ENCODE measurements at places on chromosomes 11 and 22. TPM values are rescaled to one million over a fixed set of nuclear protein-coding genes. Genes with fewer than 3 reads are reported as not detected.
A peak's percentile ranks its signal among the peaks of the same experiment; 100 is the strongest.

The MMP27 gene
- total RNA-seq: not detected

The CHEK2 gene
- 21.0 TPM for total RNA-seq

The TSPAN18 gene
- total RNA-seq: not detected

The PARVG gene
- not detected for total RNA-seq

DNA sequence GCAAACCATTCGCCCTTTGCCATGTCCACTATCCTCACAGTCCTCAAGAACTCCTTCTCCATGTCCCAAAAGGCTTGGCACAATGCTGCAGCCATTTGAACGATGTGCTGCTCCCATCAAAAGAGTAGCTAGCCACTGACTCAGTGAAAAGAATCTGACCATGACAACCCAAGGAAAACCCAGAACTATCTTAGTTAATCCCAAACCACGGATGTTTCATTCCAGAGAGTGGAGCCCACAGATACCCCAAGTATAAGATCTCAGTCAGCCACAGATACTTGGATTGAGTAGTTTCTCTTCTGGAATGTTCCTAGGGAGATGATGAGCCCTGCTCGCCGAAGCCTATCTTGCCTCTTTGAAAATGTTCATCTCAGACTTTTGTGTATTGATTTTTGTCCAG is 176.9 kb downstream of the NAV2 start:
- H3K4me3 ChIP-seq: no peak overlapping the region
- H3K27ac ChIP-seq: no peak overlapping the region
- H3K4me1 ChIP-seq: peaks cover 22% of the 10 kb centered on the region
- no peak for DNase-seq

DNA sequence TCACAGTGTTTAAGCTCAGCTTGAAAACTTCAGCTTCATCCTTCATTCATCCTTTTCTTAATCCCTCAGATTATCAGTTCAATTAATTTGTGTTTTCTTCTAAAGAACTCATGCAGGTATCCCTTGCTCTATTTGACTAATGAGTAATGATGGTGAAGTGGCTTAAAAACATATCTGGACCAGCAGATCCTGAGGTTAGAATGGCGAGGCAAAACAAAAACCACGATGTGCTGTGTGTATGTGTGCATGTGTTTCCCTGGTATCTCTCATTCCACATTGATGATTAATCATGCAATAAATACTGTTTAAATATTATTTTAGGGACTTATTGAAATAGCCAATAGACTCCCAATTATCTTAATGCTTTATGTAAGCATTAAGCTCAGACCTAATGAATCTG is 437.0 kb downstream of the DYNC2H1 start:
- no peaks in the 10 kb centered on the region for H3K27me3 ChIP-seq
- peaks cover 12% of the 10 kb centered on the region for H3K4me1 ChIP-seq
- H3K27ac ChIP-seq: no peak overlapping the region
- H3K4me3 ChIP-seq: no peak overlapping the region

DNA sequence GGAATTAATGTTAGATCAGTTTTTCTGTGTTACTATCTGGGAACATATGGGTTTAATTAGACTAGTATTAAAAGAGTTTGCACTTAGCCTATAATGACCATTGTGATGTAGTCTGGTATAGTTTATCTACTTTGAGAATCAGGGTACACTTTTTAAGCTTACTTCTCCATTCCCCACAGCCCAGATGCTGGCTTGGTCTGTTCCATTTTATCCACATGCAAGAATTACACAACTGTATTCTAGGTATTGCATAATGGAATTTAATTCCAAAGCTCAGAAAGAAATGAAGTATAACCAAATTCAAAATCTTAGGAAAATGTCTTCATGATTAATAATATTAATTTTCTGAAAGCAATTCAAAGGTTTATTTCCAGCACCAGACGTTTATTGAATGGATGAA is 122.2 kb upstream of the PDGFD start:
- H3K36me3 ChIP-seq: no peaks in the 10 kb centered on the region
- no peak for DNase-seq
- no peak overlapping the region for H3K27ac ChIP-seq
- 0 out of 2 replicates have a peak, but pooled peaks cover 6% of the 10 kb centered on the region for H3K27me3 ChIP-seq

DNA sequence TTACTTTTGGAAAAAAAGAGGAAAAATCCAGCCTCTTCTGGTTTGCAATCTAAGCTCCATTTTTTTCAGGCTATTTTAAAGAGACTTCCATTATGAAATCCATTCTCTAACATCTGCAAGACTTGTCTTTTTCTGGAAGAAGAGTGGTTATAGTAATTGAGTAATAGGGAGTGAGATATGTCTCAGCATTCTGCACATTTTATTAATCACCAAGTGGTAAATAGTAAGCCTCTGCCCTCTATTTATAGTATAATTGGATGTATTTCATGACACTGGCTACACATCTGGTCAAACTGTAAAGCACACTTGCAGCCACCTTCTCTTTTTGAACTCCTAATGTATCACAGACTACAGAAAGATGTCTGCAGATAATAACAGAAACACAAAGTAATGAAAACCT is 391.1 kb downstream of the ETS1 start:
- no peak overlapping the region for H3K27ac ChIP-seq
- H3K27me3 ChIP-seq: no peaks in the 10 kb centered on the region
- H3K4me1 ChIP-seq: no peaks in the 10 kb centered on the region
- DNase-seq: no peak
- no peak overlapping the region for H3K4me3 ChIP-seq

GRCh38 chr22:28442711-28443525 is 236.7 kb downstream of the TTC28 start:
- no peaks in the 10 kb centered on the region for H3K27me3 ChIP-seq
- no peak for DNase-seq
- no peaks in the 10 kb centered on the region for H3K4me1 ChIP-seq
- no peaks in the 10 kb centered on the region for H3K36me3 ChIP-seq
- no peak overlapping the region for H3K27ac ChIP-seq

- no peaks in the 10 kb centered on the region for H3K36me3 ChIP-seq
- no peak overlapping the region for H3K4me3 ChIP-seq
- DNase-seq: no peak
- no peak overlapping the region for H3K27ac ChIP-seq
- H3K4me1 ChIP-seq: no peaks in the 10 kb centered on the region
These were observed 76.1 kb downstream of the PGR start for GRCh38 chr11:101053492-101053891.

DNA sequence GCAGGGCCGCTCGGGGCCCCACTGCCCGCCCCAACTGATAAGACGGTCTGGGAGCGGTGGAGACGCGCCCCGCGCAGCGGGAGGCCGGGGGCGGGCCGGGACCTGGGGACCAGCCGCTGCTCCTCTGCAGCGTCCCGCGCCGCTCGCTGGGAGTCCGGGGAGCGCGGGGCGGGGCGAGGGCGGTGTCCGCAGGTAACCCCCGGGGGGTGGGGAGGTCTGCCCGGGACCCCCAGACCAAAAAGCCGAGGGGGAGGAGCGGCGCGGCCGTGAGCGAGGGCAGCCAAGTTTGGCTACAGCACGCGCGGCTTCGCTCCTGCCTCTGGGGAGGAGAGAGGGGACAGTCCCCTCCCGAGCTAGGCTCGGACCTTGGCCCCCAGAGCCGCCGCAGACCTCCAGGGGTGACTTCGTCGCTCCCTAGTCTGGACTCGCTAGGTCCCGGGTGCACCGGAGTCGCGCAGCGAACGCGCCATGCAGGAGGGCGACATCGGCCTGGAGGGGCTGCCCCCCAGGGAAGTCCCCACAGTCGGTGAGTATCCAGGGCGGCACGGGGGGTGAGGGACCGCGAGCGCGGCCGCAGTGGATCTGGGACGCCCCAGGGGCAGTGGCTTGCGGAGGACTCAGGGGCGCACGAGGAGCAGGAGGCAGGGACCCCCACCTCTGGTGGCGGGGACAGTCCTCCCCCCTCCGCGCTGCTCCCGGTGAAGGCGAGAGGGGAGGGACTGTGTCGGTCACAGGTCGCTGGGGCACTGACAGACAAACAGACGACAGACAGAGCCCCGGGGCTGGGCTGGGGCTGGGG is 92.3 kb upstream of the ANO1 start:
- no peak for DNase-seq
- H3K36me3 ChIP-seq: no peaks in the 10 kb centered on the region
- no peak overlapping the region for H3K27ac ChIP-seq
- H3K4me1 ChIP-seq: no peaks in the 10 kb centered on the region
- H3K27me3 ChIP-seq: no peaks in the 10 kb centered on the region
- H3K4me3 ChIP-seq: peak overlapping the region; percentile 40

DNA sequence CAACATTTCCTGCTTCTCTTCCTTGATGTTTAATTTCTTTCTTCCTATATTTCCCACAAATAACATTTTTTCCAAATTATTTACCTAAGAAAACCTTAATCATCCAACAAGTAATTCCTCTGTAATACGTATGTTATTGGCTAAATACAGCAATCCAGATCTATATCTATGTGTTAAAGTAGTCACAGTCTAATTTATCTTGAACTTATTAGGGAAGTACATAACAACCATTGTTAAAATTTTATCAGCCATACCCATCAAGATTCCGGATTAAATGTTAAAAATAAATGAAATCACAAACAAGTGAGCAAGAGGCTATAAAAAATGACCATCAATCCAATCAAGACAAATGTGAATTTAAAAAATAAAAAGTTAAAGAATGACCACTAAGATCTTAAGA is 36.5 kb downstream of the RRAS2 start:
- H3K36me3 ChIP-seq: no peaks in the 10 kb centered on the region
- peak overlapping the region; percentile 10 for H3K27ac ChIP-seq
- no peaks in the 10 kb centered on the region for H3K27me3 ChIP-seq
- no peak for DNase-seq
- peaks cover 43% of the 10 kb centered on the region for H3K4me1 ChIP-seq
- H3K4me3 ChIP-seq: no peak overlapping the region

GRCh38 chr22:44917372-44918165 is 92.2 kb downstream of the PHF21B start:
- H3K4me3 ChIP-seq: no peak overlapping the region
- no peaks in the 10 kb centered on the region for H3K4me1 ChIP-seq
- DNase-seq: no peak
- no peaks in the 10 kb centered on the region for H3K36me3 ChIP-seq

- H3K4me3 ChIP-seq: no peak overlapping the region
- no peaks in the 10 kb centered on the region for H3K27me3 ChIP-seq
- no peak overlapping the region for H3K27ac ChIP-seq
- H3K4me1 ChIP-seq: no peaks in the 10 kb centered on the region
- no peak for DNase-seq
These were observed 124.2 kb downstream of the SWAP70 start for GRCh38 chr11:9787981-9788521.

- no peaks in the 10 kb centered on the region for H3K4me1 ChIP-seq
- H3K36me3 ChIP-seq: no peaks in the 10 kb centered on the region
- DNase-seq: no peak
- H3K27ac ChIP-seq: no peak overlapping the region
These were observed 9.5 kb downstream of the ALDH3B2 start for GRCh38 chr11:67664696-67665540.

- H3K4me3 ChIP-seq: no peak overlapping the region
- no peaks in the 10 kb centered on the region for H3K36me3 ChIP-seq
- no peaks in the 10 kb centered on the region for H3K27me3 ChIP-seq
- peaks cover 3% of the 10 kb centered on the region for H3K4me1 ChIP-seq
- H3K27ac ChIP-seq: no peak overlapping the region
These were observed 8.5 kb downstream of the ADORA2A start for GRCh38 chr22:24435861-24436371.

DNA sequence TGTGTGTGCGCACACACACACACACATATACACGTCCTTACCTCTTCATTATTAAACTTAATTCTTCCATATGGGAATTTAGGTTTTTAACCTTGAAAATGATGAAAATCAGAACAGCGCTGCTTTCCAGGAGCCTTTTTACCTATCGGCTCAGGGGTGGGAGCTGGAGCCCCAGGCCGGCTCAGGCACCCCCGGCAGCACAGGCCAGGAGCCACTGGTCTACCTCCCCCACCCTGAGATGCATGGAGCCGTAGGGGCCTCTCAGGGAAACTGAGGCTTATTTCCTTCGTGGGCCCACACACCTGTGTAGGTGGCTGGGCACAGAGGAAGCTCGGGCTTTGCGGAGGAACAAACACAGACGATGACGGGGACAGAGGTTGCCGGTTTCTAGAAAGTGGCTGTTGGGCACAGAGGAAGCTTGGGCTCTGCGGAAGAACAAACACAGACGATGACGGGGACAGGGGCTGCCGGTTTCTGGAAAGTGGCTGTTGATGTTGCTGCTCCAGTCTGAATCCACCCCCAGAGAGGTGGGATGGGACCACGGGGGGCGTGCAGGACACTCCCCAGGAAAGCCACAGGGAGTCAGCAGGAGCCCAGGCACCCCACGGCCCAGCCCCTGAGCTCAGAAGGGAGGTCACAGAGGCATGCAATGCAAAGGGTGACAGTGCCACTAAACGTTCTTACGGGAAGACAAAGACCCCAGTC is 149.4 kb downstream of the BRD1 start:
- no peak overlapping the region for H3K27ac ChIP-seq
- no peak overlapping the region for H3K4me3 ChIP-seq
- no peaks in the 10 kb centered on the region for H3K4me1 ChIP-seq
- no peaks in the 10 kb centered on the region for H3K36me3 ChIP-seq
- peaks cover 75% of the 10 kb centered on the region for H3K27me3 ChIP-seq

DNA sequence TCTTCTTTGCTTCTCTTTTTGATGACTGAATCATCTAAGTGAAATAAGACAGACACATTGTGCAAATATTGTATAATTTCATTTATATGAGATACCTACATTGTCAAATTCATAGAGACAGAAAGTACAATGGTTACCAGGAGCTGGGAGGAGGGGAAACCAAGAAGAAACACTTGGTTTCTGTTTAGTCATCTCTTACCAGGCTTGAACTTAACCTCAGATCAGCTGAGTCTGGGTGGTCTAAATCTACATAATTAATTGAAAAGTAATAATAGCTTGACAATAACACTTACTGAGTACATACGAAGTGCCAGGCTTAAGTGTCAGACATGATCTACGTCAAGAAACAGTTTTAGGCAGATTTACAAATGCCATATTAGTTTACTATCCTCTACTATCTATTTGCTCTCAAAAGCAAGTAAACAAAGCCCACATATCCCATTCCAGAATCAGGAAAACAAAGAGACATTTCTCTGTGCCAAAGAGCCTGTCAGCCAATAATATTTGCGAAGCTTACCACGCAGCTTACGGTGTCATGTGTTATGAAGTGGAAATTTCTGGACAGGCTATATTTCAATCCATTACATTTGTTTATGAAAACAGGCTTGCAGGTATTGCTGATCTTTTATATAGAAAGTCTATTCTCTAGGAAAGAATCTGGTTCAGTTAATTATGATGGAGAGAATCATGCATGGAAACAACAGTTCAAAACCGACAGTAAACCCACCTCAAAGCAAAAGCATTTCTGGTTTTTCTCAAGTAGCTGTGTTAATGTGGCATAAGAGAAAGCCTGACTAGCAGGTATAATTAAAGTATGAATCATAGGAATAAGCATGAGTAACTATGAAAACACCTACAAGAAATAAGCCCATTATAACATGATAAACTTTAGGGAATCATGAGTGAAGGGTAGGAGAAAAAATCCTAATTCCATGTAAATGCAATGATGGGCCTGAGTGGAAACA is 2.7 kb upstream of the ARHGAP42 start:
- no peaks in the 10 kb centered on the region for H3K27me3 ChIP-seq
- peak overlapping the region; percentile 89 for H3K27ac ChIP-seq
- DNase-seq: peak; percentile 78
- peak overlapping the region; percentile 51 for H3K4me3 ChIP-seq
- peaks cover 66% of the 10 kb centered on the region for H3K4me1 ChIP-seq
